Caki2 (cell line): ENCODE measurements at places on chromosomes 4 and X.

- DNase-seq = no peak
Measured at GRCh38 chr4:3324093-3324815, 31.4 kb downstream of the RGS12 start.

GRCh38 chr4:85408301-85408700, 66.6 kb upstream of the ARHGAP24 start:
- no peak for DNase-seq

DNA sequence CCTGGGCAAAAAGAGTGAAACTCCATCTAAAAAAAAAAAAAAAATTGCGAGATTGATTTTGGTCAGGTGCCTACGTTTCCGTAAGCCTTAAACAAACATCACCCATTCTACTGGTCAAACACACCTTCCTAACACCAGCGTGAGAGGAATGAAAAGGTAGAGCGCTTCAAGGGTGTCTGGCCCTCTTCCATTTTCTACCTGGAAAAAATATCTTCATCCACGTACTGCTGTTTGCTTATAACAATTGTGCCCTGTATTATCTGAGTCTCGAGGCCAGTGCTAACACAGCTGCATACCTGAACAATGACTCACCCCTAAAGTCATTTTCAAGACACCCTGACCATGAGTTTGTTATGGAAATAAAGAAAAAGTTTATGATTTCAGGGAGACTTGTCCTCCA, 13.9 kb downstream of the TMSB4X start:
- peak; percentile 48 for DNase-seq

DNA sequence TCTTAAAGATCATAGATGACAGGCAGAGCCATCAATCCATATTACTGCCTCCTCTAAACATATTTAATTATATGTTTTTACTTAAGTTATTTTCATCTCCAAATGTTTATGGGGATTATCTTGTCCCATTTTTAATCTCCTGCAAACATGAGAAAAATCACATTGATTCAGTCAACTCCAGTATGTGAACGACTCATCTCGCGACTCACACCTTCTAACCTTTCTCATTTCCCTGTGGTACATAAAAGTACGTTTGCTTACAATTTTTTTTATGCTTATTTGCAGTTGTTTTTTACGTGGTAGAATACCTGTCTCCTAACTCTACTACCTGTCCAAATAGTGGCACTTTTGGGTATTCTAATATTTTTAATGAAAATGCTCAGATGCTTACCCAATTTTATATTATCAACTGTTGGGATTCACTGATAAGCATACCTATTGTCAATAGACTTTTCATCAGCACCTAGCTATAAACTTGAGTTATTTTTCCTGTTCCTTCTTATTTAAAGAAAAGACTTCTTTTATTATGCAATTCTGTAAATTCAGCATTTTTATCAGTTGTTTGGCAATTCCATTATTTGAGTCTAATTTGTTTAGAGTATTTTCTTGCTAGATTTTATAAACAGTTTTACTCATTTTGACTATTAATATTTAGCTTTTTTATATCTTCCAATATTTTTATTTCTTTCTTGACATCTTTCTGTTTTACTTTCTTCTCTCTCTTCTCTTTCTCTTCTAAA, 276.6 kb downstream of the ANK2 start:
- DNase-seq = no peak

DNA sequence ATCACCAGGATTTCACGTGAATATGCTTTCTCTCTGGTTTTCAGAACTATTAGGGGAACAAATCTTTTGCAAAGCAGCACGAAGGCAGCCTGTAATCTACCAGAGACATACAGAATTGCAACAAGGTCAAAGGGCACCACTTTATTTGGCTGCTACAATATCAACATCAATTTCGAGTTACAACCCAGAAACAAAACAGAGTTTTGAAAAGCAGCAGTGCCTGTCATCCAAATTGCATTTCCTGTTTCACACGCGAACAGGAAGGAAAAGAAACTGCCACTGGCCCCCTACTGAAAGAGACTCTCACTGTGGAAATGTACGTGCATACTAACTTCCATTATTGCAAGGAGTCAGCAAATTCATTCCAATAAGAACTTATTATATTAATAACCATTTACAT, 17.1 kb upstream of the C1QTNF7 start:
- no peak for DNase-seq

DNA sequence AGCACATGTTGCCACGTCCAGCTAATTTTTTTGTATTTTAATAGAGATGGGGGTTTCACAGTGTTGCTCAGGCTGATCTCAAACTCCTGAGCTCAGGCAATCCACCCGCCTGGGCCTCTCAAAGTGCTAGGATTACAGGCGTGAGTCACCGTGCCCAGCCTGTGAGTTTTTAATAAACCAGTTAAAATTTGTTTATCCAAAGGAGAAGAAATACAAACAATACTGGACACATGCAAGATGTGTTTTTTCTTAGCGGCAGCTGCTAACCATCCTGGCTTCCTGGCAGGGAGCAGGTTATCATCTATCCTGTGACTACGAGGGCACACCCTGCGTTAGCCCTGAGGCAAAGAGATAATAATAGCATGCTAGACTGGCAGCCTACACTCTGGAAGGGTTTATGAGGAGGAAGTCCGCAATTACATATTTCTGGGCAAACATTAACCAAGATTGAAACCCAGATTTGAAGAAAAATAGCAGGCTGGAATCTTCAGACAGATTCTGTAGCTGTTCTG, 191.4 kb downstream of the SPRY1 start:
- DNase-seq = peak; percentile 95

DNA sequence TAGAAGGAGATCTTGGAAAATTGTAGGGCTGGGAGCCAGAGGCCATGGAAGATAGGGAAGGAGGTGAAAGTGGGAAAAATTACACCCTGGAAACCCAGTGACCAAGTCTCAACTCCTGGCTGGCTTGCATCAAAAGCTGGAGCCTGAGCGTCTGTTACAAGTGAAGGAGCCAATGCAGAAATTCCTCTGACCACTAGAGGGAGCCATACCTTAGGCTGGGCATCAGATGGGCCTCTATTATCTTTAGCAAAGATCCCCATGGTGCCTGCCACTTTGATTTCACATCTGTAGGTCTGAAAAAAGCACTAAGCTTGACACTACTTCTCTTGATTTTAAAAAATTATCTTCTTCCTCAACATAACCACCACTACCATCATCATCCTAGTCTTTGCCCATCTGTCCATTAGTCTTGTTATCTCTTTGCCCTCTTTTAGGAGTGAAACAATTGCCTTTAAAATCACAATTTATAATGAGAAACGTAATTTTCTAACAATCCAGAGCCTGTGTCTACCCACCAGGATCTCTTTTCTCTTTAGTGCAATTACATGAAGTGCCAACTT, 62.9 kb downstream of the ANAPC4 start:
- DNase-seq = peak; percentile 43

DNA sequence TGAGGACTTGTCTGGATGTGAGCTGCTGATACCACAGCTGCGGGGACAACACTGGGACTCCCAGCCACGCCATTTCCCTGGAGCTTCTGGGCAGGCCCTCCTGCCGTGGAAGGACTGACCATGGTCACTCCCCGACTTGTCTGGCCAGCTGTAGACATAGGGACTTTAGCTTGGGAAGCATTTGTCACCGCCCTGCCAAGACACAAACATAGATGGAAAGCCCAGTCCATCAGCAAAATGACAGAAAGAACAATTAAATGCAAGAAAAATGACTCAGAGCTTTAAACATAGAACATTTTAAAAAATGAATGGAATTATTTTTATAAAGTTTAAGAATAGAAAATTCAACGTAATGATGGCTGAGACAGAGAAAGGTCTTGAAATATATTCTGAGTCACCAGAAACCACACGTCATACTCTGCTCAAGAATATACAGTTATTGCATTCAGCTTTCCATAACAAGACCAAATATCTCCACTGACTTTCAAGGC, 107.6 kb upstream of the CBR4 start:
- DNase-seq = no peak

- DNase-seq = no peak
Measured at GRCh38 chrX:2933125-2933900, 4.2 kb upstream of the ARSD start.

GRCh38 chrX:75968293-75968692, 183.2 kb upstream of the MAGEE2 start:
- DNase-seq = no peak
